Type B pancreatic cell (in vitro differentiated cells): ENCODE measurements at places on chromosomes 2 and 18. TPM values are rescaled to one million over a fixed set of nuclear protein-coding genes. Genes with fewer than 3 reads are reported as not detected.

The RND3 gene
- total RNA-seq, result 161 and 169 TPM in 2 replicates

- DNase-seq, result no peak
Observed at GRCh38 chr2:121014876-121015275, 270.1 kb downstream of the TFCP2L1 start.

The MAB21L4 gene
- total RNA-seq, result 62.0 and 157 TPM in 2 replicates

DNA sequence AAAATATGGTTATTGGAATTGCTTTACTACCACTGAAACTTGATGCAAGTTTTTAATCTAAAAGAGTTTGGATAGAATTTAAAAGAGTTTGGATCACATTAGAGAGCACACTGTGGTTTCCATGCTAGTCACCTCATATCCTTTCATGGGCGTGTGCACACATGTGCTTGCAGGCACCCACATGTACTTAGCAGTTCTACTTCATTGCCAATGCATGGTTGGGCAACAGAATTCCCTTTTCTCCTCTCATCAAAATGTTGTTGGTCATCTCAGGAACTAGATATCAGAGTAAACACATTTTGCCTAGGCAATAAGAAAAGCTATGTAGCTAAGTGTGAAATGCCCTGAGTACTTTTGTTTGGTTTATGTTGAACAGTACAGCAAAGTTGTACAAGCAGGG is 254.1 kb upstream of the RASGRP3 start:
- no peak for DNase-seq

DNA sequence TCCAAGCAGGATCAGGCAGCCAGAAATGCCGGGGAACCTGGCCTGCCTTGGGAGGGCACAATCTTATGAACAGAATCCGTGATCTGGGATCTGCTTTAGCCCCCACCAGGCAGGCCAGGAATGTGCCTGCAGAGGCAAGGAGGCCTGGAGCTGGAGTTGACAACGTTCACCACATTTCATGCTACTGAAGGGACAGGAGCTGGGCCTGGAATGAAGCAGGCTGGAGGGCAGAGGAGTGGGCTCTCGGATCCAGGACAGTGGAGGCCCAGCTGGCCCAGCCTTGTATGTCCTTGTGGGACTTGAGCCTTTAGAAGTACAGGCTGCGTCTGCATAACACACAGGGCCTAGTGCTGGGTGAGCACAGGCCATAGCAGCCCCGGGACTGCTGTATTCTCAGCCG is 91.8 kb downstream of the KLHL29 start:
- DNase-seq, result no peak

GRCh38 chr2:219447242-219448098 is 12.8 kb downstream of the SPEG start:
- no peak for DNase-seq

The LDAH gene
- 26.9 and 30.1 TPM in 2 replicates for total RNA-seq

DNA sequence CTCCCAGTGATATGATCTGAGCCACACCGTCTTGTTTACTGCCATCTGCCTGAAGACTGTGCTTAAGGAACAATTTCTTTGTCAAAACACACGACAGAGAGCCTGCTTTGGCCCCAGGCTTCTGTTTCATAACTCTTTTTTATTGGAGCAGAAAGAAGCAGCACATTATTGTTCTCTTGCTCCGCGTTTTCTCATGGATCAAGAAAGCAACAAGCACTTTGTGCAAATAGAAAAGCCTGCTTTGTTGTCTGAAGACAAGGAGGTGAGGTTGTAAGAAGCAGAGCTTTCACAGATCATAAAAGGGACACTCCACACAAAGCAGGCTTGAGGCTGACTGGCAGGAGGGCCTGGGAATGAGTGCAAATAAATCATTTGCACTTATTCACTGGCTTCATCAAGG is 118.3 kb upstream of the FAM136A start:
- DNase-seq, result no peak

GRCh38 chr2:172484253-172484652 is 56.9 kb downstream of the ITGA6 start:
- DNase-seq, result no peak

DNA sequence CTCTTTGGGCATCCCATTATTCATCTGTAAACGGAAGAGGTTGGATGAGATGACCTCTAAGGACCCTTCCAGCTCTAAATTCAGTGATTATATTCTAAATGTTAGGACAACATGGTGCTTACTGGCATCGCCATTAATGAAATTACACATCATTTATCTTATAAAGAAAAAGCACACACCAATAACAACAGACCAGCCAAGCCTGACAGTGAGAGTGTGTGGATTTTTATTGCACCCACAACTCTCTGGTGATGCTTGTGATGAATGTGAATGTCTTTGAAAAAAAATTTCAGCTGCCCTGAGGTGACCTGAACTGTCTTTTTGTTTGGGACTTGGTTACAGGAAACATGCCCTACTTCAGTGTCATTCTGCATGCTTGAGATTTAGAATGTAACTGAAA is 513.3 kb upstream of the NRP2 start:
- no peak for DNase-seq

DNA sequence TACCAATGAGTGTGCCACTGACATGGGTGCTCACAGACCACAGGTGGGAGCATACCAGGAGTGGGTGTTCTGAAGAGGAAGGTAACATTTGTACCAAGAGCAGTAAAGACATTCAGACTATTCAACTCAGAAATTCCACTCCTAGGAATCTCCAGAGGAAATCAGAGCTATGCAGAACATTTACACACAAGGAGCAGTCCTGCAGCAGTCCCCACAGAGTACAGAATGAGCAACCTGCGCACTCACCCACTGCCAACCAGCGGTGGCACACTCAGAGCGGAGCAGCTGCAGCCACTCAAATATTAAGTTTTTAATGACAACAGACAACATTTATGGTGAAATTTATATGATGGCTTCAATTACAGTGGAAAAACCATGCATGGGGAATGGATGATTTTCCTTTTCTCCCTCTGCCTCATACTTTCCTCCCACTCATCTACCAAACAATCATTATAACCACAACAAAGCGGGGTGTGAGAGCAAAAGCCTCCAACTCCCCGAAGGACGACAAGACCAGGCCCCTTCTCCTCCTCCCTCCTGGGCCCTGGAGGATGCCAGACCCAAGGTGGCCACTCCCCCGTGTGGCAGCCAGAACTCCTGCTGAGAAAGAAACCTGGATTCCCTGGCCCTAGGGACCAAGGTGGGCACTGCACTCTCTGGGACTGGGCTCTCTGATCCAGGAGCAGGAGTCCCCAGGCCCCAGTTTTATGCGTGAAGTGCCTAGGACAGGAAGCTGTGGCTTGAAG is 5.4 kb downstream of the HS6ST1 start:
- peak; percentile 58 for DNase-seq

The SLC8A1 gene
- 21.7 and 42.1 TPM in 2 replicates for total RNA-seq

The COL3A1 gene
- total RNA-seq, result 282 and 1,124 TPM in 2 replicates

DNA sequence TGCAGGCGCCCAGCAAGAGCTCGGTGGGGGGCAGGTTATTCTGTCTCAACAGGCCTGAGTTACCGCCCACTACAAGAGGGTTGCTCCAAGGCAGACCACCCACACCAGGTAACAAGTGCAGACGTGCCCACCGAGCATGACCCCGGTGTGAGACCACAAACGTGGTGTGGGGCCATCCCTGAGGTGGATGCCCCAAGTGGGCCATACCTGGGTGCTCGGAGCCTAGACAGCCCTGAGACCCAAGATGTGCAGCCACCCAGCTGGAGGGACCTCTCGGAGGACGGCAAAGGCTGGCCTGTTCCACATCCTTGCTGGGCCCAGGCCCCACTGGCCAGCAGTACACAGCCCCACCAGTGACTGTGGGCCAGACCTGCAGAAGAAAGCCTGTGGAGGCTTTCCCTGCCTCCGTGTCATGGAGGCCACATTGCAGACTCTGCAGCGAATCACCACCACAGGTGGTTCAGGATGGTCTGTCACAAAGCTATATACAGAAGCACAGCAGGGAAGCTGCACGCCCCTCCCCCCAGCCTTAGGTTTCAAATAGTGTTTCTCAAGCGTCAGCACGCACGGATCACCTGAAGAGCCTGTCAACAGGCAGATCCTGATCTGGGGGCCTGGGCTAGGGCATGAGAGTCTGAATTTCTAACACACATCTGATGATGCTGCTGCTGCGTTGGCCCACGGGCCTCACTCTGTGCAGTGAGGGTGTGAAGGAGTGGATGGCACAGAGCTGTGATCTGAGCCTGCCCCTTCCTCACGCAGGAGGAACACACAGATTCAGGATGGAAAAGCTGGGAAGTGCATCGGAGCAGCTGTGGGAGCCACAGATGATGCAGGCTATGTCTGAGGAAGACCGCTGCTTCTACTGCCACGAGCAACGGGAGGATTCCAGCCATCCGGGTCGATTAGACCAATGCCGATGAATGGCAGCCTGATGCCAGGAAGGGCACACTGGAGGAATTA is 96.8 kb downstream of the UXS1 start:
- no peak for DNase-seq

DNA sequence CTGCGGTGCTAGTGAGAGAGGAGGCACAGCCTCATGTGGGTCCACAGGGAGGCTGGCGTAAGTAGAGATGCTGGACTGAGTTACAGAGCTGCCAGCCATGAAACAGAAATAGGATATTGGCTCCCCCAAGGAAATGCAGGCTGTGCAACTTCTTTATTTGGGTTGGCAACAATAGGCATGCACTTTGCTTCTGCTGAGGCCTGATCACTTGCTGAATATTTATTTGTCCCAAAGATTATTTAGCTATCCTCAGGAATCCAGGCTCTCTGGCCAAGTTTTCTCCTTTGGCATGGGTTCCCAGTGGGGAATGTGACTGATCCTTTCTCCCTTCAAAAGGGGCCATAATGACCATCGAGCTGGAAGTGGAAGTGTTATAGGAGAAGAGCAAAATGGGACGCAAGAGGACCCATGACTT is 60.0 kb downstream of the MAPK4 start:
- no peak for DNase-seq

DNA sequence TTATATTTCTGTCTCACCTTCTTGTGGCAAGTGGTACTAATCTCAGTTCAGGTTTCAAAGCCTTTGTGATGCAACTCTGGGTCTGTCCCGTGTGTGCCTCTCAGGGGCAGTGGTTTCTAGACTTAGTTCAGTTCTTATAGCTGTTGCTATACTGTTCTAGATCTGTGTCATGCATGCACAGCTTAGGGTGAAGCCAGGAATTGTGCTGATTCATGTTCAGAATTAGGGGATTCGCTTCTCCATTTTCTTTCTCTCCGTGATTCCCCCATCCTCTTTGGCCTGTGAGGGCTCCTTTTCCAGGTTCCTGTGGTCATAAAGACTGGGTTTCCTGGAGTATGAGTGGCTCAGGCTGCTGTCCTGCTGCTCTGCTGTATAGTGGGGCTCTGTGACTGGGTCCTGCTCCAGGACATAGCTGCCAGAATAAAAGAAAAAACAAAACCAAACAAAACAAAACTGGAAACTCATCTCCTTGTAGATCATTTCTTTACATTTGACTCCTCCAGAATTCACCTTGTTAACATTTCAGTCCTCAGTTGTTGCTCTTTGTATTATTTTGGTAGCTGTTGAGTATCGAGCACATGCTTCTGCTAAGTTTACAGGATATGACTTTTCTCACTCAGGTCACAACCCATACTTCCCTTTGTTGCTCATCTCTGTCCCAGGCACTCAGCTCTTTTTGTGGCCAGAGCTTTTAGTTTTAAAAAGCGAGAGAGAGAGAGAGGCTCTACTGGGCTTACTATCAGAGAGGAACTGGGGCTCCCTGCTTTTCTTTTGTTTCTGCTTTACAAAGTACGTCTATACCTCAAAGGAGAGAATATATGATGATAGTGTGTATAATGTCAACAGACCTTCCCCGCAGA is 34.2 kb downstream of the CERS6 start:
- DNase-seq, result no peak

The GPR148 gene
- 0.48 and 2.2 TPM in 2 replicates for total RNA-seq

The TDRD15 gene
- 0.17 TPM in 1 of 2 replicates, not detected in the other for total RNA-seq

The POU3F3 gene
- total RNA-seq, result 0.14 and 2.1 TPM in 2 replicates

- DNase-seq, result no peak
Observed at GRCh38 chr2:86476092-86476491, 34.9 kb downstream of the KDM3A start.

The FAM228A gene
- not detected in 2 replicates for total RNA-seq

- DNase-seq, result no peak
Observed at GRCh38 chr2:26193578-26194231, 20.8 kb downstream of the GAREM2 start.

- no peak for DNase-seq
Observed at GRCh38 chr2:11720752-11721151, 25.7 kb upstream of the LPIN1 start.

DNA sequence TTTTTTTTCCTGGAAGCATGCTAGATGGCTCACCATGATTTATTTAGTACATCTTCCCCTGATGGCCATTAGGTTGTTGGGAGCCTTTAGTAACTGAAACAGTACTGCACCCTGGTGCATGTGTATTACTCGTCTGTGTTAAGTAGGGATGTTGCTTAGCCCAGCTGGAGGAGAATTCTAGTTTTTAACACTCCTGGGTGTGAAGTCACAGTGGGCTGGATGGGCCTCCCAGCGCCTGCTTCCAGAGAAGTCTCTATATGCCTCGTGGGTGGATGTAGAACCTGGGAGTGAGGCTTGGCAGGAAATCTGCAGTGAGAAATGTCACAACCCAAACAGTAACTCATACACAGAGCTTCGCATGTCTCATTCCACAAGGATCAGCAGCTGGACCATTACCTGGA is 28.9 kb upstream of the NT5DC4 start:
- peak; percentile 39 for DNase-seq

- no peak for DNase-seq
Observed at GRCh38 chr18:23627321-23627720, 35.4 kb downstream of the ANKRD29 start.

DNA sequence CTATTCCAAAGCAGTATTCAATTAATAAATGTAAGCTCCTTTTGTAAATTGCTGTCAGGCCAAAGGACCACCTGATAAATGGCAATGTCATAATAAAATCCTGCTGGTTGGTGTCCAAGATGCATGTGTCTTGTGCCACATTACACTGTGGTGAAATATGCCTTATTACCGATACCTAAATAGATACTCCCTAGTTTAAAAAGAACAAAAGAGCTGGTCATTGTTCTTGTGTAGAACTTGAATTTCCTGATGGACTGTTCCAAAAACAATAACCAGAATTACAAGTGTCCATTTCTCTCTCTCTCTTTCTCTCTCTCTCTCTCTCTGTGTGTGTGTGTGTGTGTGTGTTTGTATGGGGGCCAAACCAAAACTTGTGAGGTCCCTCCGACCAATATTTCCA is 13.8 kb upstream of the LPIN1 start:
- no peak for DNase-seq

GRCh38 chr2:207332480-207333212 is 166.9 kb upstream of the KLF7 start:
- DNase-seq, result no peak

The UGT1A6 gene
- total RNA-seq, result 0.52 and 1.9 TPM in 2 replicates

GRCh38 chr18:73696698-73697097 is 450.9 kb downstream of the FBXO15 start:
- DNase-seq, result no peak
